Activated CD4-positive, CD25-positive, alpha-beta regulatory T cell (primary cell): ENCODE measurements at places on chromosomes 7 and 10.

DNA sequence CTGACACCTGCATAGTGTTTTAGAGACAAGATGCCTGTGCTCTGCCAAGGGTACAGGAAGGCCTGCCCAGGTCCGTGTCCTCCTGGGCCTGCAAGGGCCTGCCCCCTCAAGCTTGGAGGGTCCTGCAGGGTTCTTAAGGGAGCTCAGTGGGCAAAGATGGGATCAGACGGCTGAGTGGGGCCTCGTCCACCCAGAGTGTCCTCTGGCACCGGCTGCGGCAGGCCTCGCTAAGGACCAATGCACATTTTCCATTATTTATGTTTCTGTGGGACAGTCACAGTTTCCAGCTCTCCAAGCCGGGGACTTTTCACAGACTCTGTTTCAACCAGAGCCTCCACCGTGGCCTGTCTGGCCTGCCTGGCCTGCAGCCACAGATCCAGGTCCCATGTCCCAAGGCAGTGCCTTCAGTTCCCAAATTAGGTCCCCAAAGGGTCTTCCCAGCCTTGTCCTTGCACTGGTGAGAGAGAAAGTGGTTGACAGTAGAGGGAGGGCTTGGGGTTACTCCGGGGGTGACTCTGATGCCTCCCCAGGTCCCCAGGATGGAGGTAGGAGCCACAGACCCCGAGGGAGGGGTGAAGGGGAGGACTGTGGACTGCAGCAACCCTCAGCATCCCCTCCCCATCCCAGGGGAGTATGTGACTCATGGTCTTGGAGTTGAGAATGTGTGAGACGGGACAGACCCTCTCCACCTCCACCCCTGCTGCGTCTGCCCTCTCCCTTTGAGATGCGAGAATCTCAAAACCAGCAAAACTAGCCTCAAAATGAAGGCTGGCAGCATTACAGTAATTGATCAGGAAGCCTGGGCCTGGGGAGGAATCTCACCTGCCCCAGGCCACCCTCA, 14.8 kb downstream of the MYL10 start:
- DNase-seq = no peak

- no peak for DNase-seq
Observed at GRCh38 chr7:73567846-73568685, 10.3 kb downstream of the TBL2 start.

GRCh38 chr10:78859769-78860168, 209.0 kb upstream of the ZMIZ1 start:
- DNase-seq = no peak

DNA sequence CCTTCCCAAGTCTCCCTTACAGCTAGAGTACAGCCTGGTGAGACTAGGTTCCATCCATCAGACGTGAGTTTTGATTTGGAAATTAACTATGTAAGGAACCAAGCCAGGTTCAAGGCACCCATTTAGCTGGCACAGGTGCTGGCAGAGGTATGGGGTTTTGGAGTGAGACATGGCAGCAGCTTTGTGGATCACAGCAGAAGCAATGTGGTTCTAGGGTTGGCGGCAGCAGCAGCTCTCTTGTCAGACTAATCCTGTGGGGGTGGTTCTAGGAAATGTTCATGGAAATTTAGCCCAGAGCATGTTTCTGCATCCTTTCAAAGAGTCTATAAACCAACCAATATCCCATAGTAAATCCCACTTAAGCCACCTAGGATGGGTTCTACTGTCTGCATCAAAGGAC, 142.2 kb downstream of the DOCK4 start:
- no peak for DNase-seq

- no peak for DNase-seq
Observed at GRCh38 chr10:21052709-21053104, 155.6 kb upstream of the NEBL start.

DNA sequence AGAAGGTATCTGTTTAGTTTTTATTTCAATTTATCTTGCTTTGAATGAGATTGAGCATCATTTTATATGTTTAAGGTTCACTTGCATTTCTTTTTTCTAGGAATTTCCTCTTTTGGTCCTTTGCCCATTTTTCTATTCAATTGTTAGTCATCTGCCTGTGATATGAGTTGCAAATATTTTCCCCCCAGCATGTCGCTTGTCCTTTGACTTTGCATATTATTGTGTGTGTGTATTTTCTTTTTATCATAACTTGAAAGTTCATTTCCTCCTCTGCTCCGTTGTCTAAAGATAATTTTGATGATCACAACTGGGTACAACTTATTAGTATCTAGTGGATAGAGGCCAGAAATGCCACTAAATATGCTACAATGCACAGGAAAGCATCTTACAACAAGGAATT, 132.7 kb upstream of the MDFIC start:
- DNase-seq = no peak

DNA sequence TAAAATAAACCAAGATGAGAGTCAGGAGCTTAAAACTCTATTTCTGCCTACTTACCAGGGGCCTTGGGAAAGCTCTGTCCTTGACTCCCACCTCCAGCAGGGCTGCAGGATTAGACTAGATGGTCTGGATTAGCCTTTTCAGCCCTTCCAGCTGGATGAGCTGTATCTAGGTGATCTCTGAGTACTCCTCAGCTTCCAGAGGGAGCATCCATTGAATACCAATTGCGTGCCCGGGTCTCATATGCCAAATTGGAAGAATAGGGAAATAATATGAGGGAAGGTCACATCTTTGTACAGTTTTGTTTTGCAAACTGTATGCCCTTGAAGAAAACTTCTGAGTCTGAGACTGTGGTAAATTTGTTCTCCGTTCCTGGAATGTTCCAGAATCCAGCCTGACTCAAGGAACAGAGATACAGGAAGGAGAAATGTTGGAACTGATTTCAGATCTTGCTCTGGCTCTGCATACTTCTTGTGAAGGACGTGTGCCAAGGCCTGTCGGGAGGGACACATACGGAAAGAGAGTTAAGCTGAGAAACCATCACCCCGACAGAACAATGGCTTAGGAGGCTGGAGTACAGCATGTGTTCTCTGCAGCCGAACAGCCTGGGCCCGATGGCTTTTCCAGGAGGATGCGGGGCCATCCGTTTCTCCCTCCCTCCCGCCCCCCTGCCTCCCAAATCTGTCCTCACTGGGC, 44.9 kb downstream of the MINDY4 start:
- no peak for DNase-seq

DNA sequence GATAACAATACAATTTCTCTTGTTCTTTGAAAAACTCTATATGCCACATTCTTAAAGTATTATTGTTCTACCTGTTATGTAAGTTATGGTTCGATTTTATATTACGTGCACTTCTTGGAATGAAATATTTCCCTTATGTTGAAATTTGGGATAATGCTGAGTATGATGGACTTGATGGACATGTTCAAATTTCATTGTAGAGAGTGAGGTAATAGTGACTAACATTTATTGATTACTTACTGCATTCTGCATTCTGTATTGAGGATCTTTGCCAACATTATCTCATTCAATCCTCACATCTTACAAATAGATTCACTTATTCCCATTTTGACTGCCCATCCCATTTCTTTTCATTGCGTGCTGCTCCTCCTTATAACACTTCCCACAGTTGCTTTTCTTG, 119.7 kb upstream of the GLCCI1 start:
- DNase-seq = no peak

- DNase-seq = no peak
Observed at GRCh38 chr10:58672845-58673244, 160.2 kb downstream of the BICC1 start.

GRCh38 chr7:28062197-28062991, 118.2 kb downstream of the JAZF1 start:
- DNase-seq = peak; percentile 34

DNA sequence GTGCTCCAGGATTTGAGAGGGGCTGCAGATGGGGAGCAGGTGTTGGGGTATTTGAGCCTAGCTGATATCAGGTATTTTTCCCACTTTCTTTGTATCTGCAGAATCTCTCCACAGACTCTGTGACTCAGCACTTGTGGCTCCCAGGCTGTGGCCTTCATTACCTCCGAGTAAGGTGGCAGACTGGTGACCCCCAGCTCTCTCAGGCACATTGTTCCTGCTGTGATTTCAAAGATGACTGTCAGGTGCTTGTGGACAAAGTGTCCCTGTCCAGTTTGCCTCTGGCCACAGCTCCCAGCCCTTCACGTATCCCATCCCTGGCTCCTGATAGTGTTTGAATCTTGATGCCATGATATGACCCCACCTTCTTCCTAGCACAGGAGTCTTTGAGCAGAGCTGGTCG, 396.8 kb upstream of the PODXL start:
- no peak for DNase-seq

- no peak for DNase-seq
Observed at GRCh38 chr7:37216923-37217322, 231.7 kb downstream of the ELMO1 start.

GRCh38 chr10:111648046-111648445, 535.5 kb downstream of the GPAM start:
- no peak for DNase-seq

GRCh38 chr7:27188386-27189294, 3.6 kb upstream of the HOXA11 start:
- no peak for DNase-seq

- no peak for DNase-seq
Observed at GRCh38 chr7:102463841-102464576, 654 bp downstream of the ALKBH4 start.

DNA sequence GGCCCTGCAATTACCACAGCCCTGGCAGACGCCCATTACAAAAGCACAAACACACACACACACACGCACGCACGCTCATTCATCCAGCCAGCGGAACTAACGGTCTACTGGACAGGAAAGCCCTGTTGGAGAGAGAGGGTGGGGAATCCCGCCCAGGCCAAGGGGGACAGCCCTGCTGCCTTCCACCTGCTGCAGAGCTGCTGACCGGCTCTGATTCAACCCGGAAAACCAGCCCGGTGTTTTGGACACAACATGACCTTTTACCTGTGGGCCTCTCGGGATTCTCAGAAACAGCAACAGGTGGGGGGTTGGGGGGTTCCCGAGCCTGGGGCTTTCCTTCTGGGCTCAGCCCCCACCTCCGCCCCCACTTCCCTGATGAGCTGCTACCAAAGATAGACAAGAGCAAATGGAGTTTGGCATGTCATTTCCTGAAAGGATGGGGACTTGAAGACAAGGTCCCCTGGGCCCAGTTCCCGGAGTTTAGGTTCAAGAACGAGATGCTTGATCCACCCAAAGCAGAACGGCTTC, 18.5 kb upstream of the SERPINE1 start:
- DNase-seq = no peak

GRCh38 chr7:51123322-51124019, 193.1 kb downstream of the COBL start:
- DNase-seq = no peak

GRCh38 chr10:33193701-33194521, 140.6 kb downstream of the NRP1 start:
- DNase-seq = no peak

GRCh38 chr10:14751014-14751896, 23.4 kb downstream of the FAM107B start:
- no peak for DNase-seq

DNA sequence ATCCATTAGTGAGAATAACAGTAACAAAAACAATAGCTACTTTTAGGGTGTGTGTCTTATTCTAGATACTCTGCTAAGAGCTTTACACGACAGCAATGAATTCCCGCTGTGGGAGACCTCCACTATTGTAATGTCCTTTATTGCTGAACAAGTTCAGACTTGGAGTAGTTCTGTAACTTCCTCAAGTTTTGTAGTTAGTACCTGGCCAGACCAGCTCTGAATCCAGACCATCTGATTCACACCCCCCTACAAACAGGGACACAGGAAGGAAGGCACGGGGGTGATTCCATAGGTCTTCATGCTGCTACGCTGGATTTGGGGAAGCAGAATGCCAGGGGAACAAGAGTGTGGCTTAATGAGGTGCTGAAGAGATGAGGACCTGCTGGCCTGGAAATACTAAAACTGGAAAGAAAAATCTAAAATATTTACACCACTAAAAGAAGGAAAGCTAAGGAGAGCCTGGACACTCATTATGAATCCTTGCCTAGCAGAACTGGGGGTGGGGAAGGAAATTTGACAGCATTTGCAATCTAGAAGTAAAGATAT, 194.6 kb upstream of the TMEM72 start:
- no peak for DNase-seq

GRCh38 chr7:41699516-41699915, 3.4 kb downstream of the INHBA start:
- no peak for DNase-seq

DNA sequence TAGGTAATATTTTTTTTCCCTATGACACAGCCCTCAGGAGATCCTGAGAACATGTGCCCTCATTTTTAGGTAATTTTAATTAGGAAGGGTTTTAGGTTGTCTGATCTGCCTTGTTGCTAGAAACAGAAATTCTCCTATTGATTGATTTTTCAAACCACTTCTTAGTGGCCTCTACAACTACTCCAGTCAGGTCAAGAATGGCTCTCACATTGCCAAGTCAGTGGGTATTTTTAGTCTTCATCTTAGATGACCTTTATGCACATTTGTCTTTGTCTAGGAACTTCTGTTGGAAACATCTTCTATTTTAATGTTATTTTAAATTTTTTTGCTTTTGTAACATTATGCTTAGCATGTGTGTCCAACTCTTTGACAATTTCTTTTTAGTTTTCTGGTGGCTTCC, 162.3 kb downstream of the MLLT10 start:
- DNase-seq = no peak

- DNase-seq = no peak
Observed at GRCh38 chr10:128808921-128809440, 658.1 kb upstream of the MGMT start.

- peak; percentile 43 for DNase-seq
Observed at GRCh38 chr7:100119970-100120732, 717 bp downstream of the CNPY4 start.

GRCh38 chr7:130063036-130063435, 7.3 kb upstream of the KLHDC10 start:
- peak; percentile 26 for DNase-seq

GRCh38 chr7:1312136-1313070, 79.7 kb downstream of the UNCX start:
- no peak for DNase-seq

DNA sequence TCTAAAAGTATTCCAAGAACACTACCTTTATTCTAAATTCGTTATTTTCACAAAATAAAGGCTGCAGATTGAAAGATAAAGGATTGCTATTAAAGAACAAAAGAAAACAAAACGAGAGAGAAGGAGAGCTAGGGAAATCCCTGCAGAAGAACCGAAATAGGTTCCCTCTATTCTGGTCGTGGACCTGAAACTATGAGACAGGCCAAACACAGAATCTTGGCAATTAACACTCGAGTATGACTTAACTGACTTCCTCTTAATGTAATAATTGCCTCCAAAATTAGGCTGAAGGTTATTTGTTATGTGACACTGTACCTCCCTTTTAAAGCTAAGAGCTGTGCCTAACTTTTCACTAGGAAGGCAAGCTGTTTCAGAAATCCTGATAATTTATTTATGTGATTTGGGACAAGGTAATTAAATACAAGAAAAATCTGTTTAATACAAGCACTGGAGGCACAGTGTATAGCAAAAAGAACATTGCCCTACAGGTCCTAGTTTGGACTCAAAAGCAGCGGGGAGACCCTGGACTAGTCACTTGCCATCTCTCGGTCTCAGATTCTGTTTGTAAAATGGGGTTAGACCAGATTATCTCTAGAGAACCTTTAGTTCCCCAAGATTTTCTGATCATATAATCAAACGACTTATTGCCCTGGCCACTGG, 11.6 kb downstream of the NAMPT start:
- no peak for DNase-seq
